ENCODE measurements at places on chromosomes 16 and 17.

DNA sequence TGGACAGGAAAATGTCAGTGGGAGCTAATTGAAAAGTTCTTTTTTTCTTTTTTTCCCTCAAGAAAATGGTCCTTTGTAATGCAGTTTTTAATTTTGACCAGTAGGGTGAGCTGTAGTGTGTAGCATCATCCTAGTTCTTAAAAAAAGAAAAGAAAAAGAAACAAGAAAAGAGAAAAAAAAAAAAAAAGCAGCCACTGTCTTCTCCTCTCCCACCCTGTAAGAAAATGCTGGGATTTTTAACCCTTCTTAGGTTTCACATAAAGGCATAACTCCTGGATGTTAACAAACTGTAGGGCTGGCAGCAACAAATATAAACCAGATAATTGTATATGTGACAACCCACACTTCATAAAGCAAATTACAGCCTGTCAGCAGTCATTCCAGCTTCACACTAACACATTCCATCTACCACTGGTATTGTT, 78.1 kb downstream of the SKAP1 start:
- no peak for DNase-seq

DNA sequence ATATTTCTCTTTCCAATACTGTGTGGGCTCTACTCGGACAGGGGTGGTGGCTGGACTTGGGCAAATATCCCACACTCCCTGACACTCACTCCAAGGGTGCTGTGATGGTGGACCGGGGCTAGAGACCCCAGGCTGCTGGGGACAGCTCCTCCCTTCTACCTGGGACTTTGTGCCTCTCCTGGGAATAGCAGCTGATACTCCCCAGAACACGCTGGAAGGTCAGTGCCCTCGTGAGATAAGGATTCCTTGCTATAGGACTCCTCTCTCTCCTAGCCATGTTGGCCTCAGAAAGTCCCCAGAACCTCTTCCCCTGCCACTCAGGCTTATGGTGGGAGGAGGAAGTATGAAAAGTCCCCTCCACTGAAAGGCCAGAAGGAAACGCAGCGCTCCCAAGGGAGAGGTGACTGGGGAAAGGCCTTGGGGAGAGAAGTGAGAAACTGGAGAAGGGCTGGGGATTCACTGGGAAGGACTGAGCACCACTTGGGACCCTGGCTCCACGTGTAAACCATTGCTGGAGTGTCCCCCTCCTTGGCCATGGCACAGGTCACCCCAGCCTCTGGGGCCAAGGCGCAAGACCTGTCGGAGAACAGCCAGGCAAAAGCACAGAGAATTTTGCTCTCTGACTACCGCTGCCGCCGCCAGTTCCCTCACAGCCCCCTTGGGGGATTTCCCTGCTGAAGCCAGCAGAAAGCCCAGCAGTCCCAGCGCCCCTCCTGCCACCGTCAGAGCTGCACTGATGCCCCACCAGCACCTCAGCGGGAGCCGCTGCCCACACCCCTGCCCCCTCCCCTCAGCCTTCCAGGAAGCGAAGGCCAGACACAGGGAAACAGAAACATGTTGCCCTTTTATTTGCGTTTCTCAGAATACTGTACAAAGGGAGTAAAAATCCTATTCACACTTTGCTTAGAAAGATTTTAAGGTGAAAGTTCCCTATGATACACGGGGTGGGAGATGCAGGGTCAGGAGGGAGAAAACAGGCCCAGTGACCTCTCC, 2.1 kb upstream of the GSDMB start:
- DNase-seq: no peak

DNA sequence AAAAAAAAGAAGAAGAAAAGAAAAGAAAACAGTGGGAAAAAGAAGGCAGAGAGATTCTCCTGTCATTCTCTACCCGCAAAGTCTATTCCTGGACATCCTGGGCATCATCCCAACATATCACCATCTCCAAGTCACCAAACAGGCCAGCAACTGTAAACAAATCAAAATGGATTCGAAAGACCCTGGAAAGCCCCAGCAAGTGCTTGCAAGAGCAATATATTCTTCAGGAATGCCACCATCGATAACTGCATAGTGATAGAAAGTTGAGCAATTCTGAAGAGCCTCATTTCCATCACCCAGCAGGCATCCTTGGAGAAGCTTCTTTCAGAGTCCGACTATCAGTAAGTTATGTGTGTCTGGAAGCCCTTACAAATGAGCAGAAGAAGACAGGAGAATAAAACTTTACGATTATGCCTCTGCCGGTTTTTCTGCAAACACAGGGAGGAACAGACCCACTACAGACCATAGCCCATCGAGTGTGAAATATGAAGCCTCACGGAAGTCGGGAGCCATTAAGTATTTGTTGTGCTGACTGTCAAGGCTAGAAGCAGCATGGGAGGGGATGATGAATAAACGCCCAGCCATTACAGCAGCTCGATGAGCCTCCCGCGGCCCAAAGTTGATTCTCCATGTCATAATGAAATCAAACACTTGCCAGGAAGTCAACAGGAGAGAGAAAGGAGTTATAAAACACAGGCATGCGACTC, 64.5 kb upstream of the SEC14L1 start:
- no peak for DNase-seq

DNA sequence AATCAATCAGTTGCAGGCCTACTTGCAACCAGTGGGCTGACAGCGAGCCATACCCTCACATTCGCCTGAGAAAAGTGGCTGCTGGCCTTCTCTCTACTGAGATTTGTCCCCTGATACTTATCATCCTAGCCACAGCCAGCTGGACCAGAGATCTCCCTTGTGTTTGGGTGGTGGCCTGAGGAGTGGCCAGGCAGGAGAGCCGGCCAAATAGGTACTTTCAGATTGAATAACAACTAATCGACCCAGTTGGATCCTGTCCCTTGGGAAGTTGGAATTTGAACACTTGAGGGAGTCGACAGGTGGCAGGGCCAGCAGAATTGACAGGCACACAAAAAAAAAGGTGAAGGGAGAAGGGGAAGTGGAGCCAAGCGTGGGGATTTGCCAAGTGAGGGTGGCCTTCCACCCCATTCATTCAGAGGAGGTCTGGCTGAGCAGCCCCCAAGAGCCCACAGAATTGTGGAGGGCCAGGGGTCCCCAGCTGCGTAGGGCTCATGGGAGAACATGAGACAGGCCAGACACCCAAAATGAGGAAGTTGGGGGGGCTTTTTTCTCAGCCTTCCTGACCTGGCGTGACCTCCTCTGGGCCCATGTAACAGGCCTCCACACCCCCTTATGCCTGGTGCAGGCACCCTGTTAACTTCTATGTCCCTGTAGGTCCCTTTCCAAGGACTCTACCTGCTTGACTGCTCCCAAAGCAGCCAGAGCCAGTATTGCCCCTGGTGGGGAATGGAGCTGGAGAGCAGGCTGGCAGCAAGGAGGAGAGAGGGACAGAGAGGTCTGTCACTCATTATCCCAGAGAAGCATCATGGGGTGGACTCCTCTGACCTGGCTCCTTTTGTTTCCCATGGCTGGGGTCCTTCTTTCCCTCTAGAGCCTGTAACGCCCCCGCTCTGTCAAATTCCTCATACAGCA, 2.9 kb upstream of the RANGRF start:
- no peak for DNase-seq

- no peak for DNase-seq
Observed at GRCh38 chr17:34161690-34162089, 93.4 kb upstream of the CCL2 start.

DNA sequence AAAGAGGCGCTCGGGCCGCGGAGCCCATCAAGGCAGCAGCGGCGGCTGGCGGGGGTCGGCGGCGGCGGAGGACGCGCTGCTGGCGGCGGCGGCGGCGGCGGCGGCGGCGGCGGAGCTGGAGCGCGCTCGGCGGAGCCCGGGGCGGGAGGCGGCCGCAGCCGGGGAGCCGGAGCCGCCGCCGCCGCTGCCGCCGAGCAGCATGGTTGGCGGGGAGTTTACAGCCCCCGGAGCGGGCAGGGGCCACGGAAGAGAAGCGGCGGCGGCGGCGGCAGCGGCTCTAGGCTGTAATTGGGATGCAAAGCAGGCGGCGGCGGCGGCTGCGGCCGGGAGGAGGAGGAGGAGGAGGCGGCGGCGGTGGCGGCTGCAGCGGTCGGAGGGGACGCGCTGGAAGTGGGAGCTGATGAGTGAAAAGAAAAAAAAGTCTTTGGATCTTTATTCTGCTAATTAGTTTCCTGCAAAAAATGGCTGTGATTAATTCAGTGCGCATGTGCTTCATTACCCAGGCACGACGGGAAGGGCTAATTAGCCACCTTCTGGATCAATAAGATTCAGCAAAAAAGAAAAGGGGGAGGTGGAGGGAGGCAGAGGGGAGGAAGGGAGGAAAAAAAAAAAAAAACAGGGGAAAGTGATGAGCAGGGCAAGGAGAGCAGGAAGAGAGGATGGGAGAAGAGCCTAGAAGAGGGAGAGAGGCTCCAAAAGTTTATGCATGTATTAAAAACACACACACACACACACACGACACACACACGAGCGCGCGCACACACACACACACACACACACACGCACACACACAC, 10.9 kb upstream of the ZFHX3 start:
- peak; percentile 69 for DNase-seq

GRCh38 chr17:7588553-7589203, 1.2 kb downstream of the SOX15 start:
- no peak for DNase-seq

GRCh38 chr16:11980136-11980844, 3.8 kb downstream of the SNX29 start:
- DNase-seq: no peak

- no peak for DNase-seq
Observed at GRCh38 chr16:1101133-1101532, 5.1 kb upstream of the C1QTNF8 start.

DNA sequence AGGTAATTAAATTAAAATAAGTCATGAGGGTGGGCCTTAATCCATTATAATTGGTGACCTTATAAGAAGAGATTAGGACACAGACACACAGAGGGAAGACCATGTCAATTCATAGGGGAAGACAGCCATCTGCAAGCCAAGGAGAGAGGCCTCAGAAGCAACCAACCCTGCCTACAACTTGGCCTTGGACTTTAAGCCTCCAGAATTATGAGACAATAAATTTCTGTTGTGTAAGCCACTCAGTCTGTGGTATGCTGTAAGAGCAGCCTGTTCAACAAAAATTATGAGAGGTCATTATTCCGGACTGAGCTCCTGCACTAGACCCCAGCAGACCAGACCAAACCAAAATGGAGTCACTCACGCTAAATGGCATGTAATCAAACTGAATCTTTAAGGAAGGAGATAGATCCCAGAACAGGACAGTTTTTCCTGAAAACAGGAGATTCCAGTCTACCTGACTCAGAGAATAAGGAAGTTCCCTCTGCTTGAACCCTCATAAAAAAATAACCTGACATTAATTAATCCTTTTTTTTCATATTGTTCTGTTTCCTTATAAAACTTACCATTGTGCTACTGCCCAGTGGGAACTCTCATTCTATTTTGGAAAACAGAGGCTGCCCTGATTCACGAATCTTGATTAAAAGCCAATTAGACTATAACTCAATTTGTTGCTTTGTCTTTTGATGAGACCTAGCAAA, 74.3 kb downstream of the DNAH3 start:
- DNase-seq: no peak

GRCh38 chr17:48313096-48313755, 116.8 kb downstream of the SKAP1 start:
- no peak for DNase-seq

GRCh38 chr16:31107465-31107867, 720 bp upstream of the BCKDK start:
- DNase-seq: no peak

DNA sequence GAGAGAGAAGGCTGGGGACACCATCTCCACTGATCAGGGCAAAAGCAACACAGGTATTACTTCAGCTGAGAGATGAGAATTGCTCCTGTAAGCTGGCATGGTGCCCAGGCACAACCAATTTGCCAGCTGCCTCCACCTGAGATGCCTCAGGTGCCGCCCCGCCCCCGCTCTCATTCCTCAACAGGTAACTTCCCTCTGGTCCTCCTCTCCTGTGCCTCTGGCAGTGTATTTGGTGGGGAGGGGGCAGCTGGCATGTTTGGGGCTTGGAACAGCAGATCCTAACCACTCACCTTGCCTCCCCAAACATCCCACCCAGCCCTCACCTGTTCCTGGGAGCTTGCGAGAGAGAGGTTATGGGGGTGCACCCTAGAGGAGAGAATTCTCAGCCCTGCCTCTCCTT, 2.9 kb upstream of the SRCIN1 start:
- no peak for DNase-seq

DNA sequence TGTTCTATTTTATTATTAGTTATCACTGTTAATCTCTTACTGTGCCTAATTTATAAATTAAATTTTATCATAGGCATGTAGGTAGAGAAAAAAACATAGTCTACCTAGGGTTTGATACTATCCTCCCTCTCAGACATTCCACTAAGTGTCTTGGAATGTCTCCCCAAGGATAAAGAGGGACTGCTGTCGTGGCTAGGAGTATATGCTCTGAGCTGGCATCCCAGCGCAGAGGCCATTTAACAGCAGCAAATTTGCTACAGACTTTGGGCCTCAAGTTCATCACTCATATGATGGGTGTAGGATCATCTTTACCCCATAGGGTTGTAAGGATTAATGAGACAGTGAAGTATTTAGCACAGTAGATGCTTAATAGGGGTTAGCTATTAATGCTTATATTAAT, 56.7 kb downstream of the ZFHX3 start:
- DNase-seq: no peak

DNA sequence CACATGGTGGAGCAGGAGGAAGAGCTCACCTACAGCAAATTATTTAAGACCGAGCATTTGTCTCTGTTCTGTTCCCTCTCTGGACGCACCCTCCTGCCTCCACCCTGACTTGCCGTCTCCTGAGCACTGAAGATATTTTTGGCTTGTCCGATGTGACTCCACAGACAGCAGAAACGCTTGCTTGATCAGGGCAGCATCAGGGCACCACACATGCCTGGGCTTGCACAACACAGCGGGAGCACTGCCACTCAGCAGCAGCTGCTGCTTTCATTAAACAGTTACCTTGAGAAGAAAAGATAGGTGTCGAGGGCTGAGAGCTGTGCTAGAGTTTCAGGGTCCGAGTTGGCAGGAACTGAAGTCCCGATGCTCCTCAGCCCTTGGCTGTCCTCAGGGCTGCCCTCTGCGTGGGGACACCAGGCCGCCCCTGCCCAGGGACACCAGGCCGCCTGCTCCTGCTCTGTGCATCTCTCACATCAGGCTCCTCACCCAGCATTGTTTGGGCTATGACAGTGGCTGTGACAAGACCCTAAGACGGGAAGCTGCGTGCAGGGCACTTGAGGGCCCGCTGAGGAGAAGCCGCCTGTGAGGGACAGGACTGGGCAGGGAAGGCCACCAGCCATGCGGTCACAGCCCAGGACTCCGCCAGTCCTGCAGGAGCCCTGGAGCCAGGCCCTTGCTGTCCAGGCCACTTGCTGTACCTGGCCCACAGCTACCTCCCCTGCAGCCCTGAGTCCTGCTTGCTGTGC, 21.3 kb upstream of the CDH15 start:
- DNase-seq: no peak

DNA sequence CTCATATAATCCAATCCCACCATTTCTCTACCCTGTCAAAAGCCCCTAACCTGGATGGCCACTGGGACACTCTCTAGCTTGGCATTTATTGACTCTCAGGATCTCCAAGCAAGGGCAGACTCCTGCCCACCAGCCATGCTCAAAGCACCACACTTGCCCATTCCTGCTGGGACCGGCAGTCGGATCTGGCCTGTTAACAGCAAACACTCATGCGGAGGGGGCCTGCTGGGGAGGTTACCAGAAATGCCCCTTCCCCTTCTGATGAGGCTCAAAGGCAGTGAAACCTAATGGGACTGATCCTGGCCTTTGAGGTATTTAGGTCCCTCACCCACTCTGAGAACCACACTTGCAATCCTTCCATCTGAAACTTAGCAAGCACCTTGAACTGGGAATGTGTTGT, 6.5 kb upstream of the CCL1 start:
- DNase-seq: no peak
